ENCODE measurements at places on chromosomes 13 and 19.
A peak's percentile ranks its signal among the peaks of the same experiment; 100 is the strongest.

DNA sequence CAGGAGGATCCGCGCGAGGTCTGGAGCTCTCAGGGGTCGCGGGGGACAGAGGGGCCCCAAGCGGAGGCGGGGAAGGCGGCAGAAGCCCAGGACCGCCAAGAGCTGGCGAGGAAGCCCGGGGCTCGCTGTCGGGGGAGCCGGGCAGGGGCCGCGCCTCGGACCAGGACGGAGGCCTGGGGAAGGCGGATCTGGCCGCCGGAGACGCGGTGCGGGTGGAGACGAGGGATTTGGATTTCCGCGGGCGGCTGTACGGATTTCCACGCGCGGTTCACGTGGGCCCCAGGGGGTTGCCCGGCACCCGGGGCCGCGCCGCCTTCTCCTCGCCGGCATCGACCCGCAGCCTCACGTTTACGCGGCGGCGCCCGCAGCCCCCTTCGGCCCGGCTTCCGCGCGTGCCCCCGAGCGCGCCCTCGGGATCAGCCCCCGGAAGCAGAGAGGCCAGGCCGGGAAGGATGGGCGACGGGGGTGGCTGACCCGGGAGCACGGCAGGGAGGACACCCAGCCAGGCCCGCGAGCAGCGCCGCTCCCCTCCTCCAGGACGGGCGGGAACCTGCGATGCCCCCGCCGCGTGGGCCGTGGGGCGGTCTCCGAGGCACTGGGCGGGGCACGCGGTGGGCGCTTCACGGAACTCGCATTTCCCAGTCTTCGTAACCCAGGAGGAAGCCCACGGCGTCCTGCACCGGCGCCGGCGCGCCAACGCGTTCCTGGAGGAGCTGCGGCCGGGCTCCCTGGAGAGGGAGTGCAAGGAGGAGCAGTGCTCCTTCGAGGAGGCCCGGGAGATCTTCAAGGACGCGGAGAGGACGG, 4.7 kb downstream of the F7 start:
- DNase-seq: no peak

DNA sequence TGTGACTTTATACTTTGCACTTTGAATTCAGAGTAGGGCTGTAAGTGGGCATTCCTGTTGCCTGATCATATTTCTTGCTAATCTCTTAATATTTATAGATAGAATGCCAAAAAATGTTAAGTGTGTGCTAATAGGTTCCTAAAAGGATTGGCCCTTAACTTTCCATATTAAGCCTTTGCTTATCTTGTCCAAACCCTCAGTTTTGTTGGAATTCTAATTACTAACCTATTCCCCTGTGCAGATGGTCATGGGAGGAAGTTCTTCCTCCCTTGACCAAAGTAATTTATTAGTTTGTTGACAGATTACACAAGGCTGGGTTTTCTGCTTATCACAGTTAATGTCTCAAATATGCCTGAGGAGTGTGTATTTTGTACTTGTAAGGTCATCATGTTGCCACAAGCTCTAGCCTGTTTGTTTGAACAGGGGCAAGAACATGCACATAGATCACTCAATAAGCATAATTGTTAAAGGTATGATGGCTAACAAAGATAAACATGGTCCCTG, 541.1 kb upstream of the SPRY2 start:
- DNase-seq: peak; percentile 73

DNA sequence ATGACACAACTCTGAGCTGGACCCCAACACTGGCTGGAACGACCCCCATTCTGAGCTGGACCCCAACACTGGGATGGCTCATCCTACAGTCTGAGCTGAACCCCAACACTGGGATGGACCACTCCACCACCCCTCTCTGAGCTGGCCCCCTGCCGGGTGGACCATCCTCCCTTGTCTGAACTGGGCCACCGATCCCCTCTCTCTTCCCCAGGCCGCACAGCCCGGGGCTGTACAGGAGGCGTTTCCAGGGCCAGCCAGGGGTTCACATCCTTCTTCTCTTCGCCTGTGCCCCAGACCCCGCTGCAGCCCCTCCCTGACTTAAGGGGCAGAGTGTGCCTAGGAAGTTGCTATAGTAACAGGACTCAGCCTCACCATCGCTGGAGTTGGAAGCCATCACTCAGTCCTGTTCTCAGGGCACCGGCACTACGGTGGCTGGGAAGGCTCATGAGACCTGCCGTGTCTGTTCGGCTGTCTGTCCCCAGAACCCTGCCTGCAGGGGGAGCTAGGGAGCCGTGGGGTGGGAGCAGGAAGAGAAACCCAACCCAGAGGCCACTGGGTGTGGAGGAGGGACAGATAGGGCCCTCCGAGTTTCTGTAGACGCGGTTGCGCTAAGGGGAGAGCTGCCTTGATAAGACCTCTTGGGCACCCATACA, 3.7 kb downstream of the PRKACA start:
- no peak for DNase-seq

DNA sequence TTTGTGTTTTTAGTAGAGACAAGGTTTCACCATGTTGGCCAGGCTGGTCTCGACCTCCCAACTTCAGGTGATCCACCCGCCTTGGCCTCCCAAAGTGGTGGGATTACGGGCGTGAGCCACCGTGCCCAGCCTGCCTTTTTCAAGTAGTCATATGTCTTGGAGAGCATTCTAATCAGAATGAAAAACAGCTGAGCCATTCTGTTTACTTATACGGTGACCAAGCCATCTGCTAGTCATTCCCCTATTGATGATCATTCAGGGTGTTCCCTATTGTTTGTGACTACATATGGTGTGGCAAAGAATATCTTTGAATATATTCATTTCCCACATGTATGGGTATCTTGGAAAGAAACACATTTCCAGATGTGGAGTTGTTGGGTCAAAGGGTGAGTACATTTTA, 17.2 kb downstream of the BLOC1S3 start:
- DNase-seq: no peak

DNA sequence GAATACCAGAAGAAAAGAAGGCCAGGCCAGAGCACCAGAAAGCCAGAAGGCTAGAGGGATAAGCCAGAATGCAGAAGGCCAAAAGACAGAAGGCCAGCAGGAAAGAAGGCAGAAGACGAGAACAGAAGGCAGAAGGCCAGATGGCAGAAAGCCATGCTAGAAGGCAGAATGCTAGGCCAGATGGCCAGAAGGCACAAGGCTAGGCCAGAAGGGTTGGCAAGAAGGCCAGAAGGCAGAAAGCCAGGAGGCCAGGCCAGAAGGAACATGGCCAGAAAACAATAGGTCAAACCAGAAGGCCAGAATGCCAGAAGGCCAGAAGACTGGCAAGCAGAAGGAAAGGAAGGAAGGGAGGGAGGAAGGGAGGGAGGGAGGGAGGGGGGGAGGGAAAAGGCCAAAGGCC, 188.8 kb downstream of the TUBA3C start:
- DNase-seq: no peak

All from NCI-H226 (cell line).